NCI-H1092 (cell line): ENCODE measurements at places on chromosomes 4 and X.

GRCh38 chr4:2907706-2908293, 55.4 kb downstream of the NOP14 start:
- DNase-seq, result no peak

DNA sequence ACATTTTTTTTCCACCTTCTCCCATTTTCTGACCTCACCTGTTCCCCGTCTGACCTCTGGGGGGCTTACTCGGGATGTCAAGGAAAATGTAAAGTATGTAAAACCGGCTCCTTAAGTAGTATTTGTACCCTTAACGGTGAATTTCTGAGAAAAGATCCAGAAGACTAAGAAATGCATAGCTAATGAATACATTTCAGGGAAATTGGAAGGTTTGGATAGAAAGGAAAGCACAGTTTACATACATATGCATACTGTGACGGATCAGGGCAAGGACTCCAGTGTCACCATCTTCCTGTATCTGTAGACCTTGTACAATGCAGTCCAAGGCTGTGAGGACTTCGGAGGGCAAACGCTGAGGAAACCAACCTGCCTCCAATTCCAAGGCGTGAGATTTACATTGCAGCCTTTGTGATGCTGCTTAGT, 2185.9 kb upstream of the TENM3 start:
- no peak for DNase-seq

- no peak for DNase-seq
Measured at GRCh38 chrX:108309144-108309543, 129.1 kb downstream of the COL4A6 start.

DNA sequence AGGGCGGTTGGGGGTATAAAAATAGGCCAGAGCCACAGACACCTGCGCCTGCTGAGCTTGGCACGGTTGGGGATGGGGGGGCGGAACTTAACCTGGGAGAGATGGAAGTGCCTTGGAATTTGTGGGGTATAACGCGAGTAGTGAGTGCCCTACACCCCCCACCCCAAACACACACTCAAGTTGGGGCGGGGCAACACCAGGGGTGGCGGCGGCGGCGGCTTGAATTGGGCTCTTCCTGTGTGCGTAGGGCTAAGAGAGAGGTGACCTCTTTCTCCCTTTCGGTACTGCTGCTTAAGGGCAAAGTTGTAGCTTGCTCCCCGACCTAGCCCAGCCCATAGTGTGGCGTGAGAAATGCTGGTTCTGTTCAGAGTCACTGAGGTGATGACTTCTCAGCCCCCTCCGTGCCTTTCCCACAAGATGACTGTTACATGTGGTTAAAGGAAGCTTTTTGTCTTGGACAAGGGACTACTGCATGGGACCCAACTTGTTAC, 839 bp downstream of the STK26 start:
- DNase-seq, result no peak

DNA sequence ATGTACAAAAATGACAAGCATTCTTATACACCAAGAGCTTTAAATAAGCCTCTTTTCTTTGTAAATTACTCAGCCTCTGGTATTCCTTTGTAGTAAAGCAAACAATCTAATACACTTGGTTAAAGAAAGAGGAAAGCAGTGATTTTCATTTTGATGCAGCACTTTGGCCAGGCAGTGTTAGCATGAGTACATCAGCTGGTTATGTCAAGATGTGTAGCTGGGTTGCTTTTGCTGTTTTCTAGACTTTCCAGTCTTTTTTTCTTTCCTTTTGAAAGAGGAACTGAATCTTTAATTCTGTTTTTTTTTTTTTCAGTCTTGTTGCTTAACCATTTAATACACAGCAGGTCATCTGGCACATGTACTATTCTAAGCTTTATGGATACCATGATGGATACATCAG, 167.1 kb upstream of the AADAT start:
- DNase-seq, result no peak

DNA sequence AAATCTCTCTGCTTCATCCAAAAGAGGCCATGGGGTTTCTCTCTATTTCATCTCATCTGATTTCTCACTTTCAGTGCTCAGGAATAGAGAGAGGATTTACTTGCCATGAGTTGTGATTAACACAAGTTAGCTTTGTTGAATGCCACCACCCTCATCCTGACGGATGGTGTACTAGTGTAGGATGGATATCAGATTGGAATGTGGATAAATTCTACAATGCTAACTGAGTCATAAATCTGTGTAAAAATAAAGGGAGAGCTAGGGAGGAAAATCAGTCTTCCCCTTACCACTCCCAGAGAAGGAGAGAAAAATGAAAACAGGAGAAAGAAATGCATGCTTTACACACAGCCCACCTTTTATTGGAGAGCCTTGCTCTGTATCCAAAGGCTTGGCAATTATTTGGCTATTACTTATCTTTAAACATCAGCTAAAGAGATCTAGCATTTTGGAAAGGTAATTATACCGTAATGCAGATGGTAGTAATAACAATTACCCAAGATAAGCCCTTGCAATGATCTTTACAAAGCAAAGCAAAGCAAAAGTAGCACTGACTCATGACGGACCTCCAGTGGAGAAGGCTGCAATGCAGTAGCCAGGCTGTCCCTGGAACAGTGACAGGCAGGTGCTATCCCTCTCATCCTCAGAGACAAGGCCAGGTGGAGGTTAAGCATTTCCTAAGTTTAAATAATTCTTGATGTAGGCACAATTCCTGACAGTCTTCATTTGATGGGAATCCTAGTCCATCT, 306.3 kb upstream of the PPARGC1A start:
- DNase-seq, result no peak

GRCh38 chr4:20538905-20539304, 161.4 kb upstream of the PACRGL start:
- DNase-seq, result peak; percentile 83

- no peak for DNase-seq
Measured at GRCh38 chr4:63937961-63938360, 471.3 kb downstream of the TECRL start.

- DNase-seq, result no peak
Measured at GRCh38 chrX:129840344-129840743, 3.3 kb downstream of the ZDHHC9 start.

- peak; percentile 2 for DNase-seq
Measured at GRCh38 chrX:69060631-69061408, 104.4 kb downstream of the PJA1 start.

DNA sequence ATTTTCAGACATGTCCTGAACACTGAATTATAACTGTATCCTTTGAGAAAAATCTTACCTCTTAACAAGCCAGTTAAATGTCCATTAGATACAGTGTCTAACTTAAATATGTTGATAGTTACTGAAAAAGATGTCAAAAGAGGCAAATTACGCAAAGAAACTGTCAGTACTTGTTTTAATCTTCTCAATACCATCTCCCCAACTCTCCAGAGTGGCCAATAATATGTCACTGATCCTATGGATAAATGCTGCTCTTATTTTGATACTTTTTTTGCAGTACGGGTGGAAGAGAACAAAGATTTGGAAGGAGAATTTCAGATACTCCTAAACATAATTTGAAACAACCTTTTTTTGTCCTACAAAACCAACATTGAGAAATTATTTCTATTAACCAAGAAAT, 192.7 kb downstream of the CBR4 start:
- DNase-seq, result no peak

GRCh38 chr4:148998719-148999118, 556.5 kb upstream of the NR3C2 start:
- DNase-seq, result no peak
